NCI-H2227 treated with DMSO at 0.1 percent for 48 hours (cell line): ENCODE measurements at places on chromosomes 12 and 14.

DNA sequence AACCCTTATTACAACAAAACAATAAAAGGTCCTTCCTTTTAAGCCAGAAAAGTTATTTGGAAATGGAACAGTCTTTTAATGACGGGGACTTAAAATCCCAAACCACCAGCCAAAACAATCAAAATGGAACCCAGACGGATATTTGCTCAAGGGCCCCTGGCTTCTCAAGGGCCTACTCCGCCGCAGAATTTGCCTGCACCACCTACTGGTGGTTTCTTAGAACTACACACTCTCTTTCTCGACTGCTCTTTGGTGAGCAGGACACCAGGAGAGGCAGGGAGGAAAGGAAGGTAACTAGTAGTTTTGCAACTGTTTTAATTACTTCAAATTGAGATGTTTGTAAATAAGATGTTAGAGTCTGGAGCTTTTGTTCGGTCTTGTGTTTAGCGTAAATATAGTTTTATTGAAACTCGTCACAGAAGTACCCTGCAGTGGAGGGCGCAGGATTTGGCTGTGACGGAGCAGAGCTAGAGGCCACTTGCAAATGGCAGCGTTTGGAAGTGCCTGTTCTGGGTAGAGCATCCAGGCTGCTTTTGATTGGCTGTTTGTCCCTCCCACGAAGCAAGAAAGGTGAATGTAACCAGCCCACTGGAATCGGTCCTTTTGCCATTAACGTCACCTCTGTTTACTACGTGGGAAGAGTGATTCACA is 238.5 kb downstream of the CACNA1C start:
- DNase-seq = no peak

- DNase-seq = no peak
Measured at GRCh38 chr12:126545411-126545810, 1480.2 kb downstream of the AACS start.

DNA sequence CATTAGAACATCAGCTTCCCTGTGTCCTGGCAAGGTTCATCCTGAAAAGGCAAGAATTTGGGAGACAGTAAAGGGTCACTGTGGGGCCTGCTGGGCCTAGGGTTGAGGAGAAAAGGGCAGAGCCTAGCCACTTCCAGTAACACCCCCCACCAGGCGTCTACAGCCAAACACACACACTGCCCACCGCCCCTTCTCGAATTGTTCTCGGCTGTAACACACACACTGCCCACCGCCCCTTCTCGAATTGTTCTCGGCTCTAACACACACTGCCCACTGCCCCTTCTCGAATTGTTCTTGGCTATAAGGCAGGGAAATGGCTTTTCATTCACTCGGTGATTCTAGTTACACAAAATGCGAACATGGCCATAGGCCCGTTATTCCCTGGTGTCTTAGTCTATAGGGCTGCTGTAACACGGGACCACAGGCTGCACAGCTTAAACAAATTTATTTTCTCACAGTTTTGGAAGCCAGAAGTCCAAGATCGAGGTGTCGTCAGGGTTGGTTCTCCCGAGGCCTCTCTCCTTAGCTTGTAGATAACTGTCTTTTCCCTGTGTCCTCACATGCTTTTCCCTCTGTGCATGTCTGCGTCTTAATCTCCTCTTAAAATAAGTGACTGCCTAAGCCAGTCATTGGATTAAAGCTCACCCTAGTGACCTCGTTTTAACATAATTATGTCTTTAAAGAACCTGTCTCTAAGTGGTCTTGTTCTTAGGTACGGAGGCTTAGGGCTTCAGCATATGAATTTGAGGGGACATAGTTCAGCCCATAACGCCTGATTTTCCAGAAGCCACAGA is 171.0 kb downstream of the ADGRD1 start:
- DNase-seq = no peak

- DNase-seq = no peak
Measured at GRCh38 chr12:111600205-111600642, 1.1 kb upstream of the ATXN2 start.

GRCh38 chr12:19035536-19035935 is 94.0 kb upstream of the PLEKHA5 start:
- no peak for DNase-seq

GRCh38 chr12:131463174-131463573 is 247.7 kb upstream of the SFSWAP start:
- peak; percentile 28 for DNase-seq

GRCh38 chr14:23876160-23876750 is 77.3 kb upstream of the DHRS4 start:
- no peak for DNase-seq

DNA sequence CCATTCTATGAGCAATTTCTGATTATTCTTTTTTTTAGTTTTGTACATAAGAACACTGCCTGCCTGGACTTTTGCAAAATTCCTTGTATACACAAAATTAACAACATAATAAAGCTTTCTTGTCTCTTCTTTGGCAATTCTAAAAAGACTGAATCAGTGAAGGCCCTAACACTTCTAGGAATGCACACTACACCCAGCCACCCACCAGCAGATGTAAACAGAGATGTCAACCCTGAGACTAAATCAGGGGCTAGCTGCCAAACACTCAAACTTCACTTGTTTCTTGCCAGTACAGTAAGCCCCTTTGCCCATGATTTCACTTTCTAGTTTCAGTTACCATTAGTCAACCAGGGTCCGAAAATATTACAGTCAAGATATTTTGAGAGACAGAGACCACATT is 15.5 kb downstream of the DCAF5 start:
- no peak for DNase-seq

GRCh38 chr14:91078095-91078737 is 17.8 kb upstream of the RPS6KA5 start:
- DNase-seq = no peak

DNA sequence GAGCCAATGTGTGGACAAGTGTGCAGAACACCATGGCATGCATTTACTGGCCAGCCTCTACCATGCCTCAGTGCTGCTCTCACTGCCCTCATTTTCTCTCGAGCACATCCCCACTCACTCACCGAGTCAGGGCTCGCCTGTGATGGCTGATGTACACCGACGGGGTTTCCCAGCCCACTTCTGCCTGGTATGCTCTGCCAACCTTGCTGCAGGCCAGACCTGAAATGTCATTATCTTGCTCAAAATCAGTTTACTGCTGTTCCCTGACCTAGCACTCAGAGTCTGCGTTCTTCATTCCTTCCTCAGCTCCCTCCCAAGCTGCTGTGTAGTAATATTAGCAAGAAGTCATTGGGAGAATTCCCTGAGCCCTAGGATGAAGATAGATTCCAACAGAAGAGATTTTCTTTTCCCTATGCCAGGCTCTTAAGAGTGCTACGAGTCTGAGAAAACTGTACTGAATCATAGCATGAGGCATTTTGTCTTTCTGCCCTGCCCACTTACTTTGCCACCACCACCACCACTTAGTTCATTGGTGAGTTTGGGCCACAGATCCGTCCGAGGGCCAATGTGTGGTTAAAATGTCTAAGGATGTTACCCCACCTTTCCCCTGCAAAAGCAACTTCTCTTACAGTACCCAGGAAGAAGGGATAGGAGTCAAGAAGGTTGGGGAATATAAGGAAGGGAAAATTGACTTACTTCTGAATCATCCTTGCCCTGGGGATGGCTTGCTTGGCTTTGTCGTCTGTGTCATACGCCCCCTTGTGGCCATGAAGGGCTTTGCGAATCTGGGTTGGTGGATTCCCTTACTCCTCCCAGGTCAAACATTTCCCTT is 51.0 kb downstream of the BMAL2 start:
- DNase-seq = peak; percentile 38

DNA sequence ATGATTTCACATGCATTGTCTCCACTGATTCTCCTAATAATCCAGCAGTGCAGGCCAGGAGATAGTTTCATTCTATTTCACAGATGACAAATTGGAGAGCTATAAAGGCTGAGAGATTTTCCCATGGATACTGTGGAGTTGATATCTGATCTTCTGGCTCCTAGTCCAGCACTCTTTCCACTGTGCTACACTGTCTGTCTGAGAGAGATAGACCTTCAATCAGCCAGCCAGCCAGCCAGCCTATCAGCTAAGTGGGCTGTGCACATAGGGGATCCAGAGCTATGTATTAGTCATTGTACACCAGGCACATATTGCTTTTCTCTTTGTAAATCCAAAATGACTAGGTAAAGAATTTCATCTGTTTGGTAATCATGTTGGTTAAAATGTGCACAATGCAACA is 91.8 kb upstream of the ATP2B1 start:
- no peak for DNase-seq

GRCh38 chr12:89276860-89277259 is 75.4 kb downstream of the DUSP6 start:
- no peak for DNase-seq

DNA sequence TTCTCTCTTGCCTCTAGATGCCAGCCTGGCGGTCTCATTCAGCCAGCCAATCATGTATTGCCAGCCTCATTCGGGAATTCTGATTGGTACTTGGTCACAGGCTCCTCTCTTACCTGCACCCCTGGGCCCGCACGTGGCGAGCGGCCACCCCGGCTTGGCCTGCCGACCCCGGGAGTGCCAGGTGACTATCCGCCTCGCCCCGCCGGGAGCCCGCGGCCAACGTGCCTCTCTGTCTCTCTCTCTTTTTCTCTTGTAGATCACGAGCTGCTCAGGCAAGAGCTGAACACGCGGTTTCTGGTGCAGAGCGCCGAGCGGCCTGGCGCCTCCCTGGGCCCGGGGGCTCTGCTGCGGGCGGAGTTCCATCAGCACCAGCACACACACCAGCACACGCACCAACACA is 39.3 kb downstream of the LRCOL1 start:
- no peak for DNase-seq

- DNase-seq = no peak
Measured at GRCh38 chr12:83082690-83083276, 396.1 kb downstream of the TMTC2 start.

DNA sequence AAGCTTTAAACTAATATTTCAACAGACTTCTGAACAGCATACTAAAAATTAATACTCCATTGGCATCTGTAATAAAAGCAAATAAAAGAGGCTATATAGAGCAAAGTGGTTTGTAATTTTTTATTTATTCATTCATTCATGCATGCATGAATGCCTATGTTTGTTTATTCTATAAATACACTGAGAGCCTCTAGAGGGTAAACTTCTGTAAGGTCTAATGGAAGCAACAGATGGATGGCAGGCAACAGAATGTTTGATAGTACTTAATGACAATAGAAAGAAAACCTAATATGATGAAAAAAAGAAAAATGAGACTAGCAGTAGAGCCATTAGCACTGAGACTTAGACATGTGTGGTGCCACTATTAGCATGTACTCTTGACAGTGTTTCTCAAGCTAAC is 253.1 kb downstream of the CCDC91 start:
- no peak for DNase-seq

DNA sequence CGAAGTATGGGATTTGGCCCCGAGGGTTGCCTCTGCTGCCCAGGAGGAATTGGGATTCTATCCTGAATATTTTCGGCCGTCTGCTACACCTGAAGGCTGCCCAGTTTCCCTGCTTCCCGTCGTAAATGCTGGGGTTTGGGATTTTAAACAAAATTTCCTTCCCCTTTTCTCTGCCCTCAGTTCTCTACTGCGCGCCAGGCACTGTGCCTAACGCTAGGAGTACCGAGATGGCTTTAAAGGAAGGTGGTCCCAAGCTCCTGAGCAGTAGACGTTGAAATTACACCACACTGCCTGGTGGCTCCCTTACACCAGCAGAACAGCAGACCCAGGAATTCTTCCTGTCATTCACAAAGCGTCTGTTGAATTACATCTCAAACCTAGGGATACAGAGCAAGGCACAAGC is 566 bp upstream of the PRDM4 start:
- peak; percentile 75 for DNase-seq

- no peak for DNase-seq
Measured at GRCh38 chr14:75452324-75452723, 24.5 kb downstream of the JDP2 start.

- peak; percentile 25 for DNase-seq
Measured at GRCh38 chr14:103260629-103261124, 73.4 kb upstream of the EIF5 start.

- no peak for DNase-seq
Measured at GRCh38 chr12:11651785-11652184, 2.3 kb downstream of the ETV6 start.
